ENCODE measurements at places on chromosomes 6 and 20.

GRCh38 chr6:137811121-137811915, 55.7 kb upstream of the TNFAIP3 start:
- DNase-seq = peak; percentile 86

DNA sequence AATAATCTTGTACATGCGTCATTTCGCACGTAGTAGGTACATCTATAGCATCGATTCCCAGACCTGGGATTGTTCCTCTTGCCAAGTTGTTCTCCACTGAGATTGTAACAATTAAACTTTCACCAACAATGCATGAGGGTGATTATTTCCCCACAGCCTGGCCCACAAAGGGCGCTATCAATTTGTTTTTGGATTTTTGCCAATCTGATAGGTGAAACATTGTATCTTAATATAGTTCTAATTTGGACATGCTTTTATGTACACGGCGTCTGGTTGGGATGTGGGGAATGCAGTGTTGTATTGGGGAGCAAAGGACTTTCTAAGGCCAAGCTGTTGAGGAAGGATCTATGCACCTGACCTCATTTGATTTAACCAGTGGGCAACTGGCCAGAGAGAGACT, 59.5 kb downstream of the VEGFA start:
- no peak for DNase-seq

- peak; percentile 35 for DNase-seq
Measured at GRCh38 chr20:43538878-43539700, 19.7 kb upstream of the SGK2 start.

- no peak for DNase-seq
Measured at GRCh38 chr6:24798740-24799540, at the start of gene ARMH2. Gene ARMH2, minus strand, starts transcription at chr6:24798917. Its CDS starts 60 bp downstream, at chr6:24798857.

- DNase-seq = peak; percentile 42
Measured at GRCh38 chr6:167704396-167704901, 122.3 kb upstream of the AFDN start.

GRCh38 chr6:97438011-97438671, 155.1 kb upstream of the MMS22L start:
- no peak for DNase-seq

GRCh38 chr6:141326426-141326825, 806.3 kb upstream of the GJE1 start:
- DNase-seq = peak; percentile 85

- no peak for DNase-seq
Measured at GRCh38 chr6:50381099-50381415, 331.3 kb upstream of the DEFB112 start.

DNA sequence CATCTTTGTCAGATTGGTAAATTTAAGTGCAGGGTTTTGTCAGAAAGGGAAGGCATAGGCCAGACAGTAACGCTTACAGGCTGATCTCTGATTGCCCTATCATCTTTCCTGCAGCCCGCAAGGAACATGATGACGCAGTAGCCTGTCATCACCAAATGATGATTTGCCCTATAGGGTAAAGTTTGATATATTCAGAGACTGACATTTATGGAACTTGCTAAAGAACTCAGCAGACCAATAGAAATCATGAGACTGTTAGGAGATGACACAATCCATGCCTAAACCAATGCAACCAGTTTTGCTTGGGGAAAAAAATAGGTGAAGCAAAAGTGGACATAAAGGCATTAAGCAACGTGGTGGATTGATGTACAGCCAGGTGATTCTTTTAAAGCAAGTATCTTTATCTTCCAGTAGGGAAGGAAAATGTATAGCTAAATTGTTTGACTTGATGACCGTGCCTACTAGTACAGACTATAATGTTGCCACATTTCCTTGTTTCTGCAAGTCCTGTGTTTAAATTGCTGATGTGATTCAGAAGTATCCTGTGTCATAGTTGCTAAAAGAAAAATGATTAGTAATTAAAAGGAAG, 2.4 kb downstream of the NUS1 start:
- no peak for DNase-seq

GRCh38 chr6:34688956-34689355, 7.6 kb downstream of the ILRUN start:
- no peak for DNase-seq

- DNase-seq = peak; percentile 80
Measured at GRCh38 chr6:166627875-166628801, 1.1 kb upstream of the RPS6KA2 start.

GRCh38 chr6:17706580-17707370, at the start of gene NUP153:
Gene NUP153, minus strand, starts transcription at chr6:17706925. Its CDS starts 538 bp downstream, at chr6:17706387.
- peak; percentile 99 for DNase-seq

GRCh38 chr6:5559651-5560050, 298.3 kb downstream of the FARS2 start:
- DNase-seq = no peak

- DNase-seq = peak; percentile 79
Measured at GRCh38 chr6:42104095-42104803, 38.2 kb downstream of the C6orf132 start.

DNA sequence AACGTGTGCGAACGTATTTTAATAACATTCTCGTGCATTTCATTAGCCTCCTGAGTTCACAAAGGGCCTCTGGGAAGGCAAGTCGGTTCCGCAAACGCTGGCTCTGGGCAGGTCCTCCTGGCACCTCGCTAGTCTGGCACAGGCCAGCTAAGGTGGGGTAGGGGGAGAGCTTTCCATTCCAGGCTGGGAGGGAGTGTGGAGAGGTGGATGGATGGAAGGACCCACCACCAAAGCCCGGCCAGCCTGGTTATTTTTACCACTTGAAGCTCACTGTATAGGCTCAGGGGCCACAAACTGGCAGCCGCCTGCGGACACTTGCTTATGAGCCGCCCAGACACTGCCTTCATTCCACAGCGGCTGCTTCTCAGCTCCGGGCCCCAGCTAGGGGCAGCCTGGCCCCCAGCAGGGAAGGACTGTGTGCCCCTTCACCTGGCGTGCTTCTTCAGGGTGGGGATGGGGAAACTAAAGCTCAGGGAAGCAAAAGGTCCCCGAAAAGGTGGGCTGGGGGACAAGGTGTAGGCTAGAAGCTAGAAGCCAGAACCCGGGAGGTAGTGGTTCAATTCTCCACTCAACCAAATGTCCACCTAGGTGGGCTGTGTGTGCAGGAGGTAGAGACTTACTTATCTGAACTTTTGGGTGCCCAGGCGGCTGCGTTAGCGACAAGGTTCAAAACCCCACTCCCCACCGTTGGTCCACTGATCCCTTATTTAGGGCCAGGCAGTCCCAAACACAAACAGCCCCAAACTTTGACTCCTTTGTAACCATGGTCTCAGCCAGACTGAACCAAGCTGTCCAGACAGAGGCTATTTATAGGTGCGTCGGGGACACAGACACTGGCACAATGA, 1.7 kb downstream of the PMEPA1 start:
- no peak for DNase-seq
